ENCODE measurements at places on chromosomes 6 and 20. TPM values are rescaled to one million over a fixed set of nuclear protein-coding genes. Genes with fewer than 3 reads are reported as not detected.

JAG1 gene
- 37.3 TPM for total RNA-seq

GATA5 gene
- 0.66 TPM for total RNA-seq

NINL gene
- 14.9 TPM for total RNA-seq

ASIP gene
- not detected for total RNA-seq

BHLHE23 gene
- not detected for total RNA-seq

ADGRF5 gene
- not detected for total RNA-seq

ZSCAN23 gene
- not detected for total RNA-seq

TRAPPC3L gene
- total RNA-seq = not detected

F13A1 gene
- total RNA-seq = not detected

PPP1R14C gene
- 3.5 TPM for total RNA-seq

SCAF8 gene
- 17.3 TPM for total RNA-seq

WFDC5 gene
- not detected for total RNA-seq

LY6G5C gene
- 1.7 TPM for total RNA-seq

MYCT1 gene
- total RNA-seq = 0.05 TPM

PRICKLE4 gene
- 0.75 TPM for total RNA-seq

HLA-DOA gene
- not detected for total RNA-seq

TBXT gene
- not detected for total RNA-seq

SLC9A8 gene
- 9.0 TPM for total RNA-seq

NOTCH4 gene
- total RNA-seq = 0.95 TPM
